Neural crest cell (in vitro differentiated cells): ENCODE measurements at places on chromosomes 7 and 10. TPM values are rescaled to one million over a fixed set of nuclear protein-coding genes. Genes with fewer than 3 reads are reported as not detected.

The ZNF488 gene
- total RNA-seq: 2.9 and 3.2 TPM in 2 replicates

The NEUROD6 gene
- not detected in 2 replicates for total RNA-seq

The ANXA7 gene
- 48.1 and 48.8 TPM in 2 replicates for total RNA-seq

The CTAGE8 gene
- 0.72 TPM in 1 of 2 replicates, not detected in the other for total RNA-seq

The WNT2 gene
- total RNA-seq: not detected in 2 replicates

GRCh38 chr10:29811751-29812427 lies 177.1 kb upstream of the SVIL start:
- DNase-seq: no peak

DNA sequence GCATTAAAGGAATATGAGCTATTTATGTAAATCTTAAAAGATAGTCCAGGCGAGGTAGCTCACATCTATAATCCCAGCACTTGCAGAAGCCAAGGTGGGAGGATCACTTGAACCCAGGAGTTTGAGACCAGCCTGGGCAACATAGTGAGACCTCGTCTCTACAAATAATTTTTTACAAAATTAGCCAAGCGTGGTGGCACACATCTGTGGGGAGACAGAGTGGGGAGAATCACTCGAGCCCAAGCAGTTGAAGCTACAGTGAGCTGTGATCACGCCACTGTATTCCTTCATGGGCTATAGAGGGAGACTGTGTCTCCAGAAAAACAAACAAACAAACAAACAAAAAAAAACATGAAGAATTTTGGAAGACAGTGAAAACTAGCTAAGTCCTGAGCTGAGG lies 28.4 kb downstream of the HERC4 start:
- no peak for DNase-seq

DNA sequence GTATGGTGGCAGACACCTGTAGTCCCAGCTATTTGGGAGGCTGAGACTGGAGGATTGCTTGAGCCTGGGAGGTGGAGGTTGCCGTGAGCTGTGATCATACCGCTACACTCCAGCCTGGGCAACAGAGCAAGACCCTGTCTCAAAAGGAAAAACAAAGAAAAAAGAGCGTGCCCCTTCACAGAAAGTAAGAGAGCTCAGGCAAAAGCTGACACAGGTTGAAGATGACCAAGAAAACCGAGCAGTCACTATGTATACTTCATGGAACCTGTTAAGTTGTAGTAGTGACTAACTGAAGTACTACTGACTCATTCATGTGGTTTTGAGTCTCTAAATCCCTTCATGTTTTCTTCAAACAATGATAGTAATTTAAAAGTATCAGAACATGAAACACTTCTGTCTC lies 1.2 kb upstream of the PRRT4 start:
- DNase-seq: no peak

GRCh38 chr10:104076743-104077160 lies 8.9 kb downstream of the COL17A1 start:
- DNase-seq: no peak

DNA sequence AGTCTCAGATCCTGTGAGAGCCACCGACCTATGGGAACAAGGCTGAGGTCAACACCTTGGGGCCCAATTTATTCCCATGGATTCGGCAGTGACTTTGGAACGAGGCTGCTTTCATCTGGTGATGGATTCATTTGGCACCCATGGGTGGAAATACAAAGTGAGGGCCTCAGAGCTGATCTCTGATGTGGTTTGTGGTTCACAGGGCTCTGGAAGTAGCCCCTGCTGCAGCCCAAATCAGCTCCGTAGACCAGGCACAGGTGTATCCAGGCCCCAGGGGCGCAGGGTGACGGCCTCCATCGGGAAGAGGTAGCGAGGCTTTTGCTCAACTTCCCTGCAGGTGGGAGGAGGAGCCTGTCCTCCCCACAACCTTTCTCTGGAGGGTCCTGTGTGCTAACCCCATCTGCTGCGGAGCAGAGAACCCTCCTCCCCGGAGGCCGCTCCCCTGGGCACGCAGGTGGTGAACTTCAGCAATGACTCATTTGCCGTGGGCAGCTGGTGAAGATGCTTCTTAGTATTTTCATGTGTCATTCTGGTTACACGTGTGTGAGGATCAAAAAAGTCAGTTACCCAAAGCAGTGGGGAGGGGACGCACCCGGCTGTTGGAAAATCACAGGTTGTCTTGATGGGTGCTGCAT lies 7.5 kb upstream of the JAKMIP3 start:
- no peak for DNase-seq

DNA sequence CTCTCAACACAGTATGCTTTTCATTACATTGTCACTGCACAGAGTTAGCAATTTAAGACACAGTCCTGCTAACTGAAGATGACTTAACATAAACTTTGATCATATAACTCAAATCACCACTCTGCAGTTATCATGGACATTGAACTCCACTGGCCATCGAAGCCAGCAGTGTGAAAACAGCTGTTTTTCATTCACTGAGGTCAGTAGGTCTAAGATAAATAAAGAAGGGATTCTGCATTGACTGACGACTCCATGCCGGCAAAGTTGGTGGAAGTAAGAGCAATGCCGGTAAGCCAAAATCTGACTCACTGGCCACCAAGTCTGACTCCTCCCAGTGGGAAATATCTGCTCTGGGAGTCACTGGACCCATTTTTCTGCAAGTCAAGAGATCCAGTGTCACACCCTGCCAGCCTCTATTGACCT lies 449.9 kb upstream of the ANKRD30A start:
- no peak for DNase-seq

DNA sequence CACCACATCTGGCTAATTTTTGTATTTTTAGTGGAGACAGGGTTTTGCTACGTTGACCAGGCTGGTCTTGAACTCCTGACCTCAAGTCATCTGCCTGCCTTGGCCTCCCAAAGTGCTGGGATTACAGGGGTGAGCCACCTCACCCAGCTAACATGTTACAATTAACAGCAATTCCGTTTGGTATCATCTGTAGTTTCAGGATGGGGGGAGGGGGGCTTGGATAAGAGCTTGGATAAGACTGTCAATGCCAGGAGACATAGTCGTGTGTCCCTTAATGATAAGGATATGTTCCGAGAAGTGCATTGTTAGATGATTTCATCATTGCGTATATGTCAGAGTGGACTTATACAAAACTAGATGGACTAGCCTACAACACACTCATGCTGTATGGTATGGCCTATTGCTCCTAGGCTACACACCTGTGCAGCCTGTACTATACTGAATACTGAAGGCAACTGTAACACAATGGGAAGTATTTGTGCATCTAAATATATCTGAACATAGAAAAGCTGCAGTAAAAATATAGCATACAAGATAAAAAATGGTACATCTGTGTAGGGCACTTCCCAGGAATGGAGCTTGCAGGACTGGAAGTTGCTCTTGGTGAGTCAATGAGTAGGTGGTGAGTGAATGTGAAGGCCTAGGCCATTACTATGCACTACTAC lies 103.9 kb upstream of the TNS3 start:
- DNase-seq: no peak
